ENCODE measurements at places on chromosomes 16 and 17. TPM values are rescaled to one million over a fixed set of nuclear protein-coding genes. Genes with fewer than 3 reads are reported as not detected.

The TEKT1 gene
- 2.0 TPM for total RNA-seq

The NPIPA7 gene
- total RNA-seq = 2.0 TPM

The SPATA32 gene
- not detected for total RNA-seq

The CETP gene
- 0.74 TPM for total RNA-seq

The KRT36 gene
- not detected for total RNA-seq

The SMG6 gene
- 22.1 TPM for total RNA-seq

The CD300E gene
- total RNA-seq = under 0.01 TPM

The SLC16A13 gene
- 0.25 TPM for total RNA-seq

The TPSD1 gene
- not detected for total RNA-seq

The SLC35B1 gene
- total RNA-seq = 26.1 TPM

The B9D1 gene
- total RNA-seq = 7.9 TPM

The GRB7 gene
- 0.25 TPM for total RNA-seq

The VTN gene
- total RNA-seq = 0.25 TPM

The NEUROD2 gene
- total RNA-seq = 74.5 TPM

The HS3ST3A1 gene
- 0.74 TPM for total RNA-seq

The BCAR1 gene
- total RNA-seq = 17.2 TPM

The SLC5A11 gene
- total RNA-seq = not detected

The PTX4 gene
- total RNA-seq = not detected

The RPL26 gene
- 3,437 TPM for total RNA-seq

The TERF2IP gene
- 118 TPM for total RNA-seq

The ULK2 gene
- total RNA-seq = 151 TPM

The VMO1 gene
- 0.25 TPM for total RNA-seq

The C17orf50 gene
- not detected for total RNA-seq

The NACA2 gene
- not detected for total RNA-seq

The KRT14 gene
- 0.49 TPM for total RNA-seq

The TBC1D28 gene
- not detected for total RNA-seq

The LPO gene
- under 0.01 TPM for total RNA-seq

The KCNAB3 gene
- total RNA-seq = 3.7 TPM

The MT1H gene
- not detected for total RNA-seq

The MYO15B gene
- total RNA-seq = 20.4 TPM

The ADAP2 gene
- total RNA-seq = 3.4 TPM

The KRT39 gene
- total RNA-seq = not detected

The CD19 gene
- total RNA-seq = 0.74 TPM

The C16orf92 gene
- not detected for total RNA-seq

The MT1E gene
- total RNA-seq = 5.4 TPM

The PAGR1 gene
- 9.8 TPM for total RNA-seq

The MTHFSD gene
- total RNA-seq = 13.3 TPM

The CEP20 gene
- total RNA-seq = 28.0 TPM

The ALOX15B gene
- not detected for total RNA-seq

The KRTAP16-1 gene
- not detected for total RNA-seq

The GFOD2 gene
- total RNA-seq = 42.3 TPM

The ZNF207 gene
- total RNA-seq = 62.4 TPM

The C17orf100 gene
- 3.2 TPM for total RNA-seq

The P2RX5 gene
- total RNA-seq = 7.9 TPM

The KCNJ12 gene
- 0.74 TPM for total RNA-seq

The ZNF286A gene
- total RNA-seq = 135 TPM

The CES3 gene
- 0.49 TPM for total RNA-seq

The OR3A3 gene
- not detected for total RNA-seq

The PPY gene
- not detected for total RNA-seq

The CCL3 gene
- 0.74 TPM for total RNA-seq

The CASKIN2 gene
- 5.7 TPM for total RNA-seq

The CACNG1 gene
- 0.25 TPM for total RNA-seq

The TMEM208 gene
- 17.0 TPM for total RNA-seq

The HOXB3 gene
- not detected for total RNA-seq

The RPA1 gene
- total RNA-seq = 18.2 TPM

The TPSG1 gene
- total RNA-seq = not detected

The RHBDL1 gene
- total RNA-seq = 1.7 TPM

The ABCC12 gene
- total RNA-seq = 0.25 TPM

Data from temporal lobe (tissue), 4 donors.